ENCODE measurements at places on chromosomes 3 and 15.

DNA sequence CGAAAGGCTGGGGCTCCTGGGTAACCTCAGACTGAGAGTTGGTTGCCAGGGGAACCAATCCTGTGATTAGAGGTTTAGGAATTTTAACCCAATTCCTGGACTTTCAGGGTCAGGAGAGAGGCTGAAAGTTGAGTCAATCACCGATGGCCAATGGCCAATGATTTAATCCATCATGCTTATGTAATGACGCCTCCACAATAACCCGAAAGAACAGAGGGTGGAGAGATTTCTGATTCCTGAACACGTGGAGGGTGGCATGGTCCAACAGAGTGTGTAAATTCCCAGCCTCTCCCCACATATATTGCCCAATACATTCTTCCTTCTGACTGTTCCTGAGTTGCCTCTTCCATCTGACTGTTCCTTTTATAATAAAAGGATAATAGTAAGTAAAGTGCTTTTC lies 137.2 kb upstream of the CBLB start:
- no peak for DNase-seq

DNA sequence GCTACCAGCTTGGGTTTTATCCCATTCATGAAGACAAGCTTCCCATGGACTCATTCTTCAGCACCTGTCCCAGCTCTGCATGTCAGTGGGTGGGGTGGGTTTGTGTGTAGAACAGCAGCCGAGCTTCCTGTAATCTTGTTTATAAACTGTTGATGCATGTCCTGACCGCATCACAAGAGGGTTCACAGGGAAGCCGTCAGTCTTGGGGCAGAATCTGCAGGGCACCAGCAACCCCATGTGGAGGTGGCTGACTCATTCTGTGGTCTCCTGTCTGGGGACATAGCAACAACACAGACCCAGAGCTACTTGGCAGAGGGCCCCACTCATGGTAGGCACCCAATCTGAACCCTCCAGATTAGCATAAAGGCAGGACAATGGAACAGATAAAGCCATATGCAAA lies 35.6 kb downstream of the DAPK2 start:
- peak; percentile 89 for DNase-seq

DNA sequence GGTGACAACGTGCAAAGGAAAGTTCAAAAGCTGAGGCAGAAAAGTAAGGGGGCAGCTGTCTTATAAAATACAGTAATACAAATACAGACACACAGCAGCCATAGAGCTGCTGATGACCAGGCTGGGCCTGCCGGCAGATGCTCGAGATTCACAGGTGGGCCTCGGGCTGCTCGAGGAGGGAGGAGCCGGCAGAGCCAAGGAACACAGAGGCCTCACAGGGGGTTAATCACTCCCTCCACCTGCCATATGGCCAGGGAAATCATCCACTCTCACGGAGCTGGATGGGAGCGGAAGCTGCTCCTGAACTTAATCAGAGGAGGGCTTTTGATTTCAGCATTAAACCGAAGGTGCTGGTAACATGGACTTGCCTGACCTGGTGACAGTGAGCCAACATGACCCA lies 29.6 kb upstream of the MGLL start:
- no peak for DNase-seq

- no peak for DNase-seq
These were observed 1.0 kb upstream of the CD200R1L start for GRCh38 chr3:112847692-112848091.

DNA sequence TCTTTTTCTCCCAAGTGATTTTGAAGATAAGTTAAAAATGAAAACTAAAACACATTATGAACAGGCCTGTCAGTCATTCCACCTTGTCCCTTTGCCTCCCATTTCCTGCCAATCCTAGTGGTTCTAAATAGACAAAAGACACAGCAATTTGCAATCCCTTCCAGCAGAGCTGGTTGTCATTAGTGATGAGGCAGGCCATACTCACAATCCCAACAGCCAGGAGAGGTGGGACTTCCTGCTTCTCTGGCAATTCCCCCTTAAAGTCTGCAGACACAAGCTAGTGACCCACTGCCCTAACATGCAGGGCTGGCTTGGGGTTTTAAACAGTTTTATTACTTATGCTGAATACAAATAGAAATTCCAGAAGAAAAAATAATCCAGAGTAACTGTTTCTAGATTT lies 38.4 kb upstream of the RBP1 start:
- DNase-seq: no peak

DNA sequence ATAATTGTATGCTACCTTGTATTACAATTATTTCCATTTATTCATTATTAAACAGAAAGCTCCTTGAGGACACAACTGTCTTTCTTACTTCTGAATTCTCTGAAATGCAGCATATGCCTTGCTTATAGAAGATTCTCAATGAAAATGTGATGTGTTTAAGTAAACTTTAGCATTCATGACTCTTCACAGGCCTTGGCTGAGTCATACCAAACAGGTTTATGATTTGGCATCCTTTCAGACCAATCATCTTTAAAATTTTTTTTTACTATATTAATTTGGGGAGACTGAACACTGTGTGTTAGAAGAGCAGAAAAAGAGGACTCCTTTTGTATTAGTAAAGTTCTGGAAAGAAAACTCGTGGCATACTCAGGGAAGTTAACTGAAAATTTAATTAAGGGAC lies 6.4 kb upstream of the GALK2 start:
- no peak for DNase-seq

DNA sequence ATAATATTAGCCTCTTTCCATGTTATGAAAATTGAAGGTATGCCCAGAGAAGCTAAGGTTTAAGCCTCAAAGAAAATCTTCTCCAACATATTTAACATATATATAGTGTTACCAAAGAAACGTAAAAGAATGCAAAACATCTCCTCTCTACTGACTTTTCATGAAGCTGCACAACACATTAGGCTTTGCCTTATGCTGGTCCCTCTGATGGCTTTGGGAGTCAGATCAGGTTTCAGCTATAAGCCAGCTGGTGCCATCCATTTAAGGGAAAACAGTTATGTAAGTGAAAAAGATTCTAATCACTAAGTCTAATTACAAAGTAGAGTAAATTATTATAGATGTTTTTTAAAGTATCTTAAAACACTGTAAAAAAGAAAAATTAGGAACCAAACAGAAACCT lies 410.5 kb downstream of the LSAMP start:
- no peak for DNase-seq

DNA sequence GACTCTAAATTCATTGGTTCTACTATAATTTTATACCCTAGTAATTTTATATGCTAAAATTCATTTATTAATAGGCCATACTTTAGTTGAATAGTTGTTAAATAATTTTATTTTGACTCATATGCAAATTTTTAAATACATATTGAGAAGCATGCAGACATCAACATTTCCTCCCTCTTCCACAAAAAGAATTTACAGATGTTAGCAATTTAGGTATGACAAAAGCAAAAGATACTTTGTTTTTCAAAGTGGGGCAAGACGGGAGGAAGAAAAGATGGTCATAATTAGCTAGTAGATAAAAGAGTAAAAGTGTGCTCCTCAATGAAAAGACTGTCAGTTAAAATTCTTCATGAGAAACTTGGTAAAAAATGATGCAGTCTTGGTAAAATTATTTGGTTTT lies 148.9 kb upstream of the TSPAN3 start:
- DNase-seq: no peak

DNA sequence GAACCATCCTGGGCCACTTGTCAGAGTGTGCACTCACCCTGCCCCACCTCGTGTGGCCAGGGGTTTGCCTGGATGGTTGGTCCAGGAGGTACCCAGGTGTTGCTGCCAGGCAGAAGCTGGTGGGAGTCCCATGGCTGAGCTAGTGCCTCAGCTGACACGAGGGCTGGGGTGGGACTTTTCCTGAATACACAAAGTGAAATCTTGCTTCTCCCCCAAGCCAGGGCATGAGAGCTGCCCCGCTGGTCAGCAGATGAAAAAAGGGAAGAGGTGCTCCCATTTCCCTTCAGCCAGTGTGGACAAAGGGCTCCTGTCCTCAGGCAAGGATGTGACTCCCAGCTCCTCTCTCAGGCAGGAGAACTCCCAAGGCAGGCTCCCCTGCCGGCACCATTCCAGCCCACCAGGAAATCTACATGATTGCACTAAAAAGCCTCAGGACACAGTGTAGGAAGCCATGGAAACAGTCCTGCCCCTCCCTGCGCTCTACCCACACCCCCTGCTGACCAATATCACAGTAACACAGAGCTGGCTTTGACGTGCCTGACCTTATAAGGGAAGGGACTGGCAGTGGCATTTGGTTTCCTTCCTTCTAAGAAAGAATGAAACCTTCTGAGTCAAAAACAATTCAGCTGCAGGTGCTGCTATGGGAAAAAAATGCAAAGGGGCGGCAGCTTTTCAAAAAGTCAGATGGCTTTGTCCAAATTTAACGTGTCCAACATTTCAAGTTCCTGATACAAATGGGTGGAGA lies 33.9 kb downstream of the MYO5C start:
- DNase-seq: peak; percentile 35

DNA sequence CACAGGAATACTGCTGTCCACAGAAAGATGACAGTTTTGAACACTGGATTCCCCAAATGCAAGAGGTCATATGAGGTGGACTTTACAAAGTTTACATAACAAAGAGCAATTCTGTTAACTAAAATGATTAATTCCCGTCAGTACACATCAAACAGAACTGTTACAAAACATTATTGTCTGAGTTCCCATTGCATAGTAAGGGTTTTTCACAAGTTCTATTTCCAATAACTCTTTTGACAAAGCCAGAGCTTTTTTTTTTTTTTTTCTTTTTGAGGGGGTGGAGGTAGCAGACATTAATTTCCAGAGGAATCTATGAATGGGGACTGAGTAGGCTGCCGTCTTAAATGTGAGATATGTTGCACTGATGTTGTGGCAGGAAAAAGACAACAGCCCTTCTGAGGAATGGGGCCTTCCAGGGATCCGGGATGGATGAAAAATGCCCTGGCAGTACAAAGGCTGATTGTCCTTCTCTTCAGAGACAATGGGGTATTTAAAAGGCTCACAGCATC lies 178.1 kb upstream of the KBTBD8 start:
- DNase-seq: no peak

GRCh38 chr15:99635145-99635544 lies 69.4 kb downstream of the MEF2A start:
- no peak for DNase-seq

GRCh38 chr3:188076176-188076575 lies 77.8 kb upstream of the LPP start:
- DNase-seq: no peak

DNA sequence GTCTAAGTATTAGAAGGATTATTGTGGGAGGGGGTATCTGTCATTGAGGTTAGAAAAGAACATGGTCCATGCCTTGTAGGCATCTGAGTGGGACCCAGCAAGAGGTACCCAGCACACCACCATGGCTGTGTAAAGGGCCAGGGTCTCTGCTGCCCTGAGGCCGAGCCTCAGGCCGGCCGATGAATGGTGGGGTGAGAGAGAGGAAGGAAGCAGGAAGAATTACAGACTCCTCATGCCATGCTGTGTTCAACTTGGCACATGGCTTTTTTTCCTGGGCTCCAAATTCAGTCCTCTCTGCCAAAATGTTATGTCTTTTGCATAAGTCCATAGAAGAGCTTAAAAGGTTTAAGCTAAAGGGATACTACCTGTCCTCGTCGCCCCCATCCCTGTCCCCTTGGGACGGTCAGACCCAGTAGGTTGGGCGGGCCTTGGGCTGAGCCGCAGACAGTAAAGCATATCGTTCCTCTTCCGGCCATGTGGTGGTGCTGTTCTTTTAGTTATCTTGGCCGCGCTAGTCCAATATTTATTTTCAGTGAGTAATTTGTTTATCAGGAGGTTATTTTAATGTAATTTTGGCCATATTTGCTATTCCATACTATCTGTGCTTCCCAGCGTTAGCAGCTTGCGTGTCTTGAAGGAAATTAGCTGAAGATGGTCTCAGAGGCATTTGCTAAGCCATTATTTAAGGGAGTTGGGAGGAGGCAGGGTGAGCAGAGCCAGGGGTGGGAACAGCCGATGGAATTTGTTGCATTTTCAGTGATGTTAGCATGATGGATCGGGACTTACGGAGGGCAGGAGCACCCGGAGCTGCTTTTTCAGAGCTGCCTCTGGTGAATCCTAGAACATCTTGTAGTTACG lies 152.4 kb downstream of the AGBL1 start:
- DNase-seq: peak; percentile 49

- DNase-seq: no peak
These were observed 149.4 kb downstream of the LRRK1 start for GRCh38 chr15:101068523-101068960.

DNA sequence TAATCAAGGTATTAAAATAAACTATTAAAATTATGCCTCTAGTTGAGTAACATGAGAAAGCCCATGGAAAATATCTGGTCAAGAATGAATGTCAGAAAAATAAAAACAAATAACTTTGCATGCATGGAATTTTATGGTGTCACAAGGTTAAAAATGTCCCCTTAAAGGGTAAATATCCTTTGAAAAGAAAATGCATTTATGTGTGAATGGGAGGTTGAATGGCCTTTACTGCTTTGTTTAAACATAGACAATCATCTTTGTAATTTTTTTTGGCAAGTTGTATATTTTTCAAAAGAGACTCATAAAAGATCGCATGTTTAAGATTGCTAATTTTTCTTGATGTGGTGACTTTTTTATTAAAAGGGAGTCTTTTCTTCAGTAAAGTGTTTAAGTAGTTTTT lies 564.2 kb downstream of the NR2F2 start:
- DNase-seq: no peak

DNA sequence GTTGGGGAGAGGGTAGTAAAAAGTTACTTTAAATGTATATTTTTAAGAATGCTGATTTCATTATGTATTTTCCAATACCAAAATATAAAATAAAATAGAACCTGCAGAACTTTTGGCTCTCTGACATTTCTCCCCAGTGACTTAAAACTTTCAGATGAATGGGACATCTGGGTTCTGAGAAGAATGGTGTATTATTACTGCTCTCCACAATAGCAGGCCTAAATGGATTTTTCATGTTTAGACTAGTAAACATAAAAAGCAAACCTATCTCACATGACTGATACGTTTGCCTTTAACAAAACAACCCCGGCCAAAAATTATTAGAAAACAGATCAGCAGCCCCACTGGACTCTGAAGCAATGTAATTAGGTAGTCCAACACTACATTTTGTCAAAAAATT lies 73.8 kb downstream of the FHIT start:
- DNase-seq: no peak

DNA sequence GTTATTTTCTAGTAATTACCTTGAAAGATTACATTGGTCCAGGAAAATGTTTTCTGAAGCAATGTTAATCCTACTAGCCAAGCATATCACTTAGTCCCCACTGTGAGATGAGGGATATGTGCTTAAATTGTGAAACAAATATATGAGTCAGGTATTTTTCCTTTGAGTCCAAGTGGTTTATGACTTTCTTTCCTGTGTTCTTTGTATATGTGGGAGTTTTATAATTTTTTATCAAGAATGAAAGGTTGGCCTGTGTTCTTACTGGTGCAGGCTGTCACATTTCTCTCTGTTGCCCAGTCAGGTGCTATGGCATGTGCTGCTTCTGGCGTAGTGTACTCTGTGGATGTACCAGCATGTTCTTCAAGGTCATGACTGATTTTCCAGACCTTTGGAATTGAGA lies 147.4 kb downstream of the CMSS1 start:
- DNase-seq: no peak

- DNase-seq: no peak
These were observed 586.4 kb downstream of the GRM7 start for GRCh38 chr3:7447197-7447769.

GRCh38 chr3:129564981-129565644 lies 22.1 kb downstream of the H1-8 start:
- DNase-seq: no peak

- peak; percentile 48 for DNase-seq
These were observed 73.4 kb upstream of the PRR23C start for GRCh38 chr3:139117883-139118760.

- no peak for DNase-seq
These were observed 126.6 kb upstream of the ADAMTS9 start for GRCh38 chr3:64814351-64814750.

- DNase-seq: no peak
These were observed 31.6 kb downstream of the CHST2 start for GRCh38 chr3:143151004-143151731.

Measured in stimulated activated effector memory CD8-positive, alpha-beta T cell treated with anti-CD3 and anti-CD28 coated beads, Interleukin-12 subunit alpha, Interleukin-12 subunit beta, amount 100 ng/mL, for 72 hours (primary cell).